CMK (cell line): ENCODE measurements at places on chromosomes 4 and X.

GRCh38 chrX:124194901-124195300 is 137.6 kb upstream of the TEX13D start:
- DNase-seq: no peak

DNA sequence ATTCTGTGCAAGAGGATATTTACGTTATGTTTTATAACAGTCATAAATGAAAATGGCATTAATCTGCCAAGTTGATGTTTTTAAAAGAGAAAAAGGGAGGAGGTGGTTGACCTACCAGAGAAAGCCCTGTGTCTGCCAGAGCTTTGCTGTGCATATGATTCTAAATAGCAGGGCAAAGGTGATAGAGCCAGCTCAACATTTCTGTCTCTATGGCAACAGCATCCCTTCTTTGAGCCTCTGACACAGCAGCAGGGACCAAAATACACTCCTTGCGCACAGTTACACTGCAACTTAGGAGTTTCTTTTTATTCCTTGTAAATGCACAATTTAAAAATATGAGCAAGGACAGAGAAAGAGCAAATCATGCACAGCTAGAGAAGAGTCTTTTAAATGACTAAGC is 133.3 kb upstream of the RAI2 start:
- DNase-seq: no peak

- no peak for DNase-seq
Observed at GRCh38 chr4:125368671-125369081, 53.9 kb downstream of the FAT4 start.

DNA sequence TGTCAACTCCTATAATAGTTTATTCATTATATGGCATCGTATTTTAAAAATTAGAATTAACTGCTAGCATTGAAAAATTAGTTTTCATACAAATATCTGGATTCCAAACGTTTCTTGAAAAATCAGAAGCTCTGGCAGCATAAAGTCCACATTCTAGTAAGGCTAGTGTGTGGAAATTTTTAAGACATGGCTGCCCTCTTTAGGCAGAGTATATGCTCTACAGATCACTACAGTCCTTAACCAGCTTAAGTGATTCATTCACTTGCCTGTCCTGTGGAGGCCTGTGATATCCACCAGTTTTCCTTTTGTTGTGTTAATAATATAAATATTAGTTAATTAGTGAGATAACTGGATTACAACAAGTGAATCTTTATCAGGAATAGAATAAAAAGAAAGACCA is 287.2 kb downstream of the OPHN1 start:
- no peak for DNase-seq

DNA sequence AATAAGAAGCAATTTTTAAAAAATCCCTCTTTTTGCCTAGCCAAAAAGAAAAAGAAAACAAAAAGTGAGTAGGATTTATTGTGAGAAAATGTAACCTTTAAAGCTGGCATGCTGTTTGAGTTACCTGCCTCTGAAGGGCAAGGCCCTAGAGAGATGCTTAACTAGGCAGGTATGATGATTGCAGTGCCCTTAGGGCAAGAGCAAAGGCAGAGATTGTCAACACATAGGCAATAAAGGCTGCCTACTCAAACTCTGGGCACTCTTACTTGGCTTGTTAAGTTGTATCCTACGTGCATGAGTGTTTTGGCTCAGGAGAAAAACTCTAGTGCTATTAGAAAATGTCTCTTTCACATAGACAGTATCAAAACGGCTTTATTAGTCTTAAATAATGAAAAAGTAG is 306.0 kb downstream of the RPA4 start:
- DNase-seq: no peak

GRCh38 chrX:13283950-13284546 is 35.8 kb downstream of the ATXN3L start:
- no peak for DNase-seq

DNA sequence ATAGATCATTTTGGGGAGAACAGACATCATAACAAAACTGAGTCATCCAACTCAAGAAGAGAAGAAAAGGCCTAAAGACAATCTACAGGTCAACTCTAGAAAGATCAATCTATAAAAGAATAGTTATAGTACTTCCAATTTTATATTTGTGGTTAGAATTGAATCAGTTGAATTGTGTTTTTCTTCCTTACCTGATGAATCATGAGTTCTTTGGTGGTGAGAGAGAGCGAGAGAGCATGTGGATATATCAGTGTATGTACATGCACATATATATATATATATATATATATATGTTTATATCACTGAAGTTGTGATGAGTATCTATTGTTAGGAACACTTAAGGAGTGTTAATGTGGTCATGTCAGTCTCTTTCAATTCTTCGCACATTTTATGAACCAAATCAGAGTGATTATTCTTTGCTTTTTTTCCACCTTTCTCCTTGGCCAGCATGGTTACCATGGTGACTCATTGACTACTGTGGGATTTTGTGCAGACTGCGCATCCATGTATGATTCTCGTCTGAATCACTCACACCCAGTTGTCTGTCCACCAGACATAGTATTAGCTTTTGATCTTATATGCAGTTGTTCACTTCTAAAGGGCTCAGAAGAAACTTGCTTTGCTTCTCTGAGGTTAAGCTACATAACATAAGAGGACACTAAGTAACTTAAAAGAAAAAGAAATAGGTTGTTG is 90.4 kb upstream of the RAB40AL start:
- no peak for DNase-seq
